ENCODE measurements at places on chromosomes 3 and 15.
A peak's percentile ranks its signal among the peaks of the same experiment; 100 is the strongest.

DNA sequence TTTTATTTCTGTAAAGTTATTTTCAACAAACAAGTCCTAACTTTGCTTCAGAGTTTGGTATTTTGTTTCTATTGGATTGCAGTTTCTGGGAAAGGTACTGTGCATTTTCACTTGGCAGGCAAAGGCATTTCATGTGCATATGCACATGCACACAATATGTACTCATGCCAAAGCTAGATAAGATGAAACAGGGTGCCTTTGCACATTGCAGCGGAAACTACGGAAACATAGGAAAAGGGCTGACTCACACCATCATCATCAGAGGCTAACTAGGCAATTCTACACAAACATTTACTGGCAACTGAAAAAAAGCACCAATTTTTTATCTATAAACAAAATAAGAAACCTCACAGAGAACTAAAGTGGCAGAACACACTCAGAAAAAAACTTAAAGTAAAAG lies 550.6 kb upstream of the NECTIN3 start:
- no peak for DNase-seq

DNA sequence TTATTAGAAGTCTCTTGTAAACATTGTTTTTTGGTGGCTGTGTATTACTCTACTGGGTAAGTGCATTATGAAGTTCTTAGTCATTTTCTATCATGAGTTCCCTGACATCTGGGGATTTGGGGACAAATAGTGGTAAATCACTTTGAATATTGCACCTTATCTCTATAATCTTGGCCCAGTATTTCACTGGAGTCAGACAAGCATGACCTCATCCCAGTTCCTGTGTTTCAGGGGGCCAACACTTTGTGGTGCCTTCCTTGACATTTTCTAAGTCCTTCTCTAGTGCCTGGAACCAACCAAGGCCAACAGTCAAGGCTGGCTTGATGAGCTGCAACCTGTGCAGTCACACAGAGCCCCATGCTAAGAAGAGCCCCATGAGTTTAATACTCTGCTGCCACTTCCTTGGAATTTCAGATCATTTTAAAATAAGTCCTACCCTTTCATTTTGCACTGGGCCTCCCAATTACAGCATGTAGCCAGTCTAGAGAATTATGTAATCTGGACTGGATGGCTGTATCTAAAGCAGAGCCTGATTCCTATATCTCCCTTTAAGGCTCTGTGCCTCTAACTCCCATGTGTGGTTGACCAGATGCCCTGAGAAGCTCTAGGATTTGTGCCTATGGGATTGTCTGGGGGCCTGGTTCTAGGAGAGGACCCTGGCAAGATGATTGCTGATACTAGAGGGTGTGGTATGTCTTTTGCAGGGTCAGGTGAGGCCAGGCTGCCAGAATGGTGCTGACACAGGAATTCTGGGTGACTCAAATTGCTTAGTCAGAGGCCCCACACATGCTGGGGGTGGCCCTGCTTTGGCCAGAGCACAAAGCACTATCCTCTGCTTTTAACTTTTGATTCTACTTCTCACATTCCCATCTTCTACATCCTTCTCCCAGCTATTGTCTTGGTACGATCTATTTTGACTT lies 319.6 kb upstream of the TBC1D5 start:
- DNase-seq, result no peak

GRCh38 chr3:190229632-190230424 lies 92.4 kb downstream of the CLDN1 start:
- DNase-seq, result no peak

GRCh38 chr3:9912294-9912935 lies 4.5 kb upstream of the IL17RC start:
- DNase-seq, result peak; percentile 40

DNA sequence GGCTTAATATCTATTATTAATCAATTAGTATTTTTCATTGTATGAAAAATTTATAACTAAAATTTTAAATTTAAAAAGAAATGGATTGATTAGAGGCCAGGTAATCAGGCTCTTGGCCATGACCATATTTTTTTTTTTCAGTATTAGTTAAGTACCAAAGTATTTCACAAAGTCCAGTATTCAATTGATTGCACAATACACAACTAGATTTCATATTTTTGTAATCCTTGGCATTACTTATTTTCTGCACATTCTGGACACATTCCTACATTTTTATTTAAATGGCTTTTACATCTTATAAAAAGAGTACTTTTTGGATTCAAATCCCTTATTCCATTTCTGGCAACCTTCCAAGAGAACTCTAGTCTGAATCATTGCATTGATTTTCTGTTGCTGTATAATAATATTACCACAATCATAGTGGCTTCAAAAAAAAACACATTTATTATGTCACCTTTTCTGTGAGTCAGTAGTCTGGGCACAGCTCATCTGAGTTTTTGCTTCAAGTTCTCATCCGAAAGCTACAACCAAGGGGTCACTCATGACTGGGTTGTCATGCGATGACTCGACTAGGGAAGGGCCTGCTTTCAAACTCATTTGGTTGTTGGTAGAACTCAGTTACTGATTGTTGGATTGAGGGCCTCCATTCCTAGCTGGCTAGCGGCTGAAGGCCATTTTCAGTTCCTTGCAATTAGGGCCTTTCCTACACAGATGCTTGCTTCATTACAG lies 90.7 kb downstream of the CNTN6 start:
- no peak for DNase-seq

GRCh38 chr15:45114076-45114750 lies at the start of the genes DUOX2 and DUOXA2:
Gene DUOX2, minus strand, starts transcription at chr15:45114172. Its CDS starts 761 bp downstream, at chr15:45113411.
Gene DUOXA2, plus strand, starts transcription at chr15:45114326. Its CDS starts 280 bp downstream, at chr15:45114606.
- no peak for DNase-seq

- no peak for DNase-seq
These were observed 127.1 kb upstream of the GRM7 start for GRCh38 chr3:6733699-6734394.

- no peak for DNase-seq
These were observed 834.1 kb upstream of the GBE1 start for GRCh38 chr3:82595530-82595929.

GRCh38 chr3:48748754-48749153 lies 31.7 kb upstream of the IP6K2 start:
- DNase-seq, result peak; percentile 9

DNA sequence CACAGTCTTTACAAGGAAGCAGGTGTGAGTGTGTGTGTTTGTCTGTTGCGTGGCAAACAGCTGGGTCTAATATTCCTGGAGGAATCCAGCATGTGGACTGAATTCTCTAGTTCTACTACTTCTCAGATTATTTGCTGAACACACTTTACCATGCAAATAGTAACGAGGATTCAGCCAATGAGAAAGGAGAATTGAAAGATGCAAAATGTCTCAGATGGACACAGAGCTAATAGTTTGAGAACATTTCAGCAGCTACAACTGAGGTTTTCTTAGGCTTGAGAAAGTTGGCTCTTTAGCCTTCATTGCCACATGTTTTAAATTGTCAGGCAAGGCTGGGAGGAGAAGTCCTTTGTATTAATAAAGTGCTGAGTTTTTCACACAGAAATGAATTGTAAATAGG lies 568.0 kb upstream of the MDFIC2 start:
- DNase-seq, result no peak

- no peak for DNase-seq
These were observed 60.9 kb downstream of the NPTN start for GRCh38 chr15:73572296-73572695.

- DNase-seq, result peak; percentile 26
These were observed 30.0 kb upstream of the NR2E3 start for GRCh38 chr15:71780115-71780976.

- peak; percentile 80 for DNase-seq
These were observed 515 bp downstream of the EIF4G1 start for GRCh38 chr3:184314700-184315542.

DNA sequence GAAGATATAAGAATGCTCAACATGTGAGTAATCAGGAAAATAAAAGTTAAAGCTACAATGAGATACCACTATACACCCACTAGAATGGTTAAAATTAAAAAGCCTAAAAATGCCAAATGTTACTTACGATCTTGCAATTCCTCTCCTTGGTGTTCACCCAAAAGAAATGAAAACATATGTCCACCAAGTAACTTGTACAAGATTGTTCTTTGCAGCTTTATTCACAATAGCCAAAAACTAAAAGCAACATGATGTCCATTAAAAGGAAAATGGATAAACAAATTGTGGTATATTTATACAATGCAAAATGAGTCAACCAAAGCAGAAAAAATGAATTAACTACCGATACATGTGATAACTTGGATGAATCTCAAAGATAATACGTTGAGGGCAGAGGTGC lies 301.6 kb upstream of the THBS1 start:
- DNase-seq, result no peak

- no peak for DNase-seq
These were observed 928.2 kb downstream of the EPHA3 start for GRCh38 chr3:90035643-90036042.

- DNase-seq, result no peak
These were observed 17.1 kb downstream of the MGLL start for GRCh38 chr3:127805026-127805753.

- no peak for DNase-seq
These were observed 431.6 kb upstream of the RASGRP1 start for GRCh38 chr15:38996111-38996631.

DNA sequence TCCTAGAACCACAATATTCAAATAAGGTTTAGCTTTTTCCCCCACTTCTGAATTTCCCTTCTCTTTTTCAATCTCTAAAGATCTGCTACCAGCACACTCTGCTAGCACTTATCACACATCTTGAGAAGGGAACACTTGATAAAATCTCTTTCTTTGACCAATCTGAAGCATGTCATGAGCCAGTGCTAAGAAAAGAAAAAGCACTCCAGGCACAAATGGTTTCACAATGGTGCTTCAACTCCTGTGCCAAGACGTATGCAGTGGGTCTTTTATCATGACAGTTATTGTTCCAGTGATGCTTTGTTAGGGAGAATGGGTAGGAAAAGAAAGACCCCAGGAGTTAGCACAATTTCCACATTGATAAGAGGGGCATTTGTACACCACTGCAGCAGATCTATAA lies 248.4 kb downstream of the ZNF385D start:
- no peak for DNase-seq

Data from CD4-positive, alpha-beta T cell treated with Interleukin-12 subunit alpha and Interleukin-12 subunit beta, for 1 hour (primary cell).